ENCODE measurements at places on chromosomes 11 and 22.
A peak's percentile ranks its signal among the peaks of the same experiment; 100 is the strongest.

GRCh38 chr11:112221274-112221835 lies 4.9 kb upstream of the PTS start:
- DNase-seq, result no peak

DNA sequence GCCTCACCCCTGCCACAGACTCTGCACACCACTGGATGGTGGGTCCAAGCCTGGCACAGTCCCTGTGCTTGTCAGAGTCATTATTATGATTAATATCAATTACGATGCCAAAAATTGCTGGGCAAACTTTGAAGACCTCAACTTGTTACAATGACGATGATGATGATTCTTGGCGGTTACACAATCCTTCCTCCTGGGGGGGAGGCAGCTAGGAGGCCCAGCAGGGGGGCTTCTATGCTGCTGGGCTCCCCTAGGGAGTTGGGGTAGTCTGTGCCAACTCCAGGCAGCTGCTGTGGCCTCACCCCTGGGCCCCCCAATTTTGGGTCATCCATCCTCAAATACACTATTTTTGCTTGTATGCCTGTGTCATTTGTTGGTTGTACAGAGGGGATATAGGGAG lies 12.0 kb downstream of the SLC35E4 start:
- no peak for DNase-seq

DNA sequence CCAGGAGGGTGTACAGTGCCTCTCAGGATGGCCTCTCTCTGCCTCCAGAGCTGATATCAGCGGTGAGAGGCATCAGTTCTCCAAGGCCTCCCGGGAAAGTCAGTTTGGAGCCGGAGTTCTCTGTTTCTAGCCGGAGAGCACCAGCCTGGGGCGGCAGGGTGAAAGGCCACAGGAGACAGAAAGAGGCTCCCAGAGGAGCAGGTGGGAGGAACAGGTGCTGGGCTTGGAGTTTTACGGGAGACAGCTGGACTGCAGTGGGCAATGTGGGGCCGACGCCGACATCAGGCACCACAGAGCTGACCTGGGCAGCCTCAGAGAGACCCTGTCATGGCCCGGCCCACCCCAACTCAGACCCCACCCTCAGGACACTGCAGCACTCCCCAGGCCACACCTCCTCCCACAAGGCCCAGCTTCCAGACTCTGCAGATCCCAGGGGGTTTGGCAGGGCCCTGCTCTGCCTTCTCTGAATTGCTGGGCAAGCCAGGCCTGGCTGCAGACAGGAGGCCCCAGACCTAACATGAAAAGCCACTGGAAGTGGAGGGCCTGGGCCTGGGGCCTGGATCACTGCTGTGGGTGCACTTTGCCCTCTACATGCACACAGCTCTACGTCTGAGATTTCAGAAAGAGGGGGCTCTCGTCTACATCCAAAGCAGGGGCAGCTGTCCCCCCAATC lies 885.6 kb downstream of the BRD1 start:
- no peak for DNase-seq

GRCh38 chr11:118907051-118908042 lies 18.4 kb downstream of the BCL9L start:
- peak; percentile 77 for DNase-seq

DNA sequence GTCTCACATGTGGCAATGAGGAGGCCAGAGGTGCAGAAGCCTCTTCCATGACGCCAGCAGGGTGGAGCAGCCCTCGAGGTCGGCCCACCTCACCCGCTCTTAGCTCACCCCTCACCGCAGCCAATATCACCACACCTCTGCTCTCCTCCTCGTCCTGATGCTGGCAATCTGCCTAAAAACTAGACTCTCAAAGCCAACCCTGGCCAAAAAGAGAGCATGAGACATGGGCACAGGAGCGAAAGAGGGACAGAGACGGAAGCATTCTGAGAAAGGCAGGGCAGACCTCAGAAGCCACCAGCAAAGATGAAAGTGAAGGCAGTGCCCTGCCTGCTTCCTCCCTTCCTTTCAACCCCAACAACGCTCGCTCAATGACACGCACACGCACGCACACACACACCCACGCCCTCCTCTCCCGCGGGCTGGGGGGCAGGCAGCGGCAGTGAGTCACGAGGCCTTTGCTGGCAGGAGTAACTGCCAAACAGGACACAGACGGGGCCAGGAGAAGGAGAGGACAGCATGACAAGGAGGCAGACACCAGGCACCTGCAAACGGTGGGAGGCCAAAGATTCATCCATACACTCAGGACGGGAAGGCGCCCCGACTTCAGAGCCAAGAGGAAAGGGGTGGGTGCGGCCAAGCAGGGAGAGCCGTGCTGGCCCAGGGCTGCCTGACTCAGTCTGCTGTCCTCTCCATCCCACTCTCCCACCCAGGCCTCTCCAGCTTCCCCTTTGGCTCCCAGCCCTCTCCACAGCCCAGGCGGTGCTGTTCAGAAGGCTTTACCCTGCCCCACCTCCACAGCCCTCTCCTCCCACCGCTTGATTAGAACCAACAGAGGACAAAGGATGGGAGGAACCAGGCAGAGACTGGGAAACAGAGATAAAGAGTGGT lies 11.4 kb downstream of the IGSF9B start:
- peak; percentile 85 for DNase-seq

DNA sequence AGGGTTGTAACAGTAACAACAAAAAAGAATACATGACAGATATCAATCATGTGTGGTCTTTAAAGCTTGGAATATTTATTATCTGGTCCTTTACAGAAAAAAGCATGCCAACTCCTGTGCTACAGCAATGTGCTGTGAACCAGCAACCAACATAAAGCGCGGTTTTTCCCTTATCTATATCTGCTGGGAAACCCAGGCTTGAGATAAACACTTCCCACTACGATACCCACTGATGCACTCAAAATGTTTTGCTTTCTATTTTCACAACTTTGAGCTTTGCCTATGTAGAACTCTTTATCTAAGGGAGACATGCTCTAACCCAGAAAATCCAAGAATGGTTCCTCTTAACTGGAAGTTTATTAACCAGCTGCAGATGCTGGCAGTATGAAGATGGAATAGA lies 19.0 kb downstream of the ZBED5 start:
- DNase-seq, result no peak

- no peak for DNase-seq
These were observed 1313.6 kb downstream of the TBC1D22A start for GRCh38 chr22:48076008-48076407.

GRCh38 chr11:47186076-47186699 lies at the start of gene PACSIN3:
Gene PACSIN3, minus strand, starts transcription at chr11:47186434. Its CDS starts 3,707 bp downstream, at chr11:47182727.
- DNase-seq, result peak; percentile 37

DNA sequence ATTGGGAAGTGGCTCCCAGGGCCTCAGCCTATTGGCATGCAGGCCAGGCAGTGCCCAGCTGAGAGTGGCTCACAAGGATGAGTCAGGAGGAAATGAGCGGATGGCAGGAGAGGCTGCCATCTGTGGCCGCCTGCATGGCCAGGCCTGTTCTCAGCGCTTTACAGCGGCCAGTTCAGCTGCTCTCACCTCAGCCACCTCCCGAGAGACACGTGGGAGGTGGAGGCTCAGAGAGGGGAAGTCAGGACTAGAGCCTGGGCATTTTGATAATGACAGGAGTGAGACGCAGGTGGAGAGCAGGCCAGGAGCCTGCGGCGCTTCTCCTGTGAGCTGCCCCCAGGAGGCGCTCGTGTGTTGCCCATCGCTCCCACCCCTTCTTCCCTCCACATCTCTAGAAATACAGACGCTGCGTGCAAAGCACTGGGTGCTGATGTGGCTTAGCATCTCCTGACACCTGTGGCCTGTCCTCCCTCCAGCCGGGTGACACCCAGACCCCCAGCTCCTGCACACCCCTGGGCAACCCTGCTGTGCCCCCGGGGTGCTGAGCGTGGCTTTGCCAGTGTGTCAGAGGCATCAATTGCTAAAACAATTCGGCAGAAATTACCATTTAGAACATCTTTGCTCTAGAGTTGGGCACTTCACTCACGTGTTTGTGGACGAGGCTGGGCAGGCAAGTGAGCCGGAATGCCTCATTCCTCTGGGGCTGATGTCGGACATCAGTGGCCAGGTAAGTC lies 21.4 kb upstream of the PANX2 start:
- peak; percentile 63 for DNase-seq

GRCh38 chr22:43995798-43996169 lies 28.3 kb upstream of the PARVB start:
- no peak for DNase-seq

DNA sequence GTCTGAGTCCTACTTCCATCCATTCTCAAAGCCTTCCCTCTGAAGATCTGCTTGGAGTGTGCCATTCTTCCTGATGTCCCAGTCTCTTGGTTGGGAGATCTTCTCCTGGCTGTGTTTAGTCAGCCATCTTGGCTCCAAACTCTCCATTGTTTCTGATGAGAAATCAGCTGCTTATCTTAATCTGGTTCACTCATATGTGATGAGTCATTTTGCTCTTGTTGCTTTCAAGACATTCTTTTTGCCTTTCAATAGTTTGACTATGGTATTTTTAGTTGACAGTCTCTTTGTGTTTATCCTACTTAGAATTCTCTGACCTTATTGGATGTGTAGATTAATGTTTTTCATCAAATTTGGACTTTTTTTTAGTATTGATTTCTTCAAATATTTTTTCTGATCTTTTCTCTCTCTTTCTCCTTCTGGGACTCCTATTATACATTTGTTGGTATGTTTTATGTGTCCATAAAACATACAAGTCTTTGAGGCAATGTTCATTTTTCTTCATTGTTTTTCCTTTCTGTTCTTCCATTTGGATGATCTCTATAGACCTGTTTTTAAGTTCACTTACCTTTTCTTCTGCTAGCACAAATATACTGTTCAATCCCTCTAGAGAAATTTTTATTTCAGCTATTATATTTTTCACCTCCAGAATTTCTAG lies 77.2 kb upstream of the CLPB start:
- DNase-seq, result no peak

- DNase-seq, result no peak
These were observed 961 bp downstream of the KCNA4 start for GRCh38 chr11:30015725-30016412.

- no peak for DNase-seq
These were observed 23.3 kb upstream of the PRR5 start for GRCh38 chr22:44678556-44679305.

DNA sequence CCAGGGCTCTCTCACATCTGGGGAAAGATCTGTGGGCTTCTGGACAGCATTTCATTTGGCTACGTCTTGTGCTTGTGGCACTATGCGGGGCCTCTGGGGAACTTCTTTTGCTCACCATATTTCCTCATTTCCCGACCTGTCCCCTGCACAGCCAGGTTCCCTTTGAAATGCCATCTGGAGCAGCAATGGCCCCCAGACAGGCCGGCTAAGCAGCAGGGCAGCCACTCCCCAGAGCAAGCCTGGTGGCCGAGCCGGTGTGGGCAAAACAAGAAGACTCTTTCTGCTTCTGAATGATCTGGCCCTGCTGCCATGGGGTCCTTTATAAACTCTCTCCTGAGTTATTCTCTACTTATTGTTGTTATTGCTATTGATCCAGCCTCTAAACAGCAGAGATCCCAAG lies 190.7 kb upstream of the NECTIN1 start:
- no peak for DNase-seq

DNA sequence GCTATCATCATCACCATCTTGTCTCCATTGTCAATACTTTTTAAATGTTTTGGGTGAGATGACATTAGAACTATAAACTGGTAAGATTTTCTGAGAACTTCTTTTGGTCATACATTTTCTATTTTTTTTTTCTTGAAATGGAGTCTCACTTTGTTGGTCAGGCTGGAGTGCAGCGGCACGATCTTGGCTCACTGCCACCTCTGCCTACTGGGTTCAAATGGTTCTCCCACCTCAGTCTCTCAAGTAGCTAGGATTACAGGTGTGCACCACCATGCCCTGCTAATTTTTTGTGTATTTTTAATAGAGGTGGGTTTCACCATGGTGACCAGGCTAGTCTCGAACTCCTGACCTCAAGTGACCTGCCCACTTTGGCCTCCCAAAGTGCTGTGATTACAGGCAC lies 785.9 kb upstream of the ARHGAP42 start:
- no peak for DNase-seq

- DNase-seq, result no peak
These were observed 9.5 kb downstream of the C1QTNF6 start for GRCh38 chr22:37178350-37179125.

GRCh38 chr22:31451709-31452571 lies 37.7 kb downstream of the EIF4ENIF1 start:
- DNase-seq, result no peak

DNA sequence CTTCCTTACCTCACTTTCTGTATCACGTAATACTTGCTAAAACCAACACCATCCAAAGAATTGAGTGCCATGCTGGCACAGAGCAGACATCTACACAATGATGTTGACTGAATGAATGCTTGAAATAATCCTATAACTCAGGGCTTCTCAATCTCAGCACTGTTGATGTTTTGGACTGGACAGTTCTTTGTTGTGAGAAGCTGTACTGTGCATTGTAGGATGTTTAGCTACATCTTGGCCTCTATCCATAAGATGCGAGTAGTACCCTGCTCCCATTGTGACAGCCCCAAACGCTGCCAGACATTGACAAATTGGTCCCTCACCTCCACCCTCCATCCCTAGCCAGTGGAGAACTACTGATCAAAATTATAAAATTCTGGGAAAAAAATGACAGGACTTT lies 153.4 kb downstream of the NAV2 start:
- no peak for DNase-seq

- no peak for DNase-seq
These were observed 27.0 kb downstream of the AP2A2 start for GRCh38 chr11:952406-953385.

Measured in stimulated activated CD8-positive, alpha-beta memory T cell treated with anti-CD3 and anti-CD28 coated beads, Interleukin-7, amount 100 ng/mL, for 4 hours (primary cell).